Neural progenitor cell (in vitro differentiated cells): ENCODE measurements at places on chromosomes 4 and X. TPM values are rescaled to one million over a fixed set of nuclear protein-coding genes. Genes with fewer than 3 reads are reported as not detected.
A peak's percentile ranks its signal among the peaks of the same experiment; 100 is the strongest.

GRCh38 chr4:5470318-5471198, 237.8 kb downstream of the EVC2 start:
- no peak for DNase-seq

- DNase-seq: peak; percentile 75
Observed at GRCh38 chr4:5142726-5143125, 91.4 kb downstream of the STK32B start.

GRCh38 chr4:86661006-86661405, 66.9 kb downstream of the PTPN13 start:
- DNase-seq: no peak

DNA sequence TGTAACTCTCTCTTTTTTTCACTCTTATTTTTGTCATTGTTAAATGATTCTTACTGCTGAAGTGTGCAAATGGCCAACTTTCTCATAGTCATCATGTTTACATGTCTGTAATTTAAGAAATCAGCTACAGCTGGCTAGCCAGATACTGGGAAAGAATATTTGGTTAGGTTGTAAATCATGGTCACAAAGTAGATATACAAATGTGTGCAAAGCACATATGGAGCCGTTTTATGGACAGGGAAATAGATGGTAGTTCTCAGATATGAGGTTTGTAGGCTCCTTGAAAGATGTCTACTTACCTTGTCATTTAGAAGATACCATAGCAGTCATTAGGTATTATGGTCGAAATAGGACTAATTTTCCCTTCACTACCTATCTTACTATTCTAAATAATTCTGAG, 430.4 kb downstream of the ADGRL3 start:
- no peak for DNase-seq

The SLC6A14 gene
- total RNA-seq: 0.04 TPM in 1 of 2 replicates, not detected in the other

The IQCM gene
- 0.26 TPM in 1 of 2 replicates, not detected in the other for total RNA-seq
